ENCODE measurements at places on chromosomes 5 and 9. TPM values are rescaled to one million over a fixed set of nuclear protein-coding genes. Genes with fewer than 3 reads are reported as not detected.

The BSPRY gene
- 7.5 TPM for total RNA-seq

The SCGB3A2 gene
- total RNA-seq = not detected

The DBH gene
- total RNA-seq = 0.11 TPM

The CCL21 gene
- total RNA-seq = 16.9 TPM

The C5orf63 gene
- total RNA-seq = 9.1 TPM

The DPYSL3 gene
- total RNA-seq = 283 TPM

The SMIM33 gene
- not detected for total RNA-seq

The ZNF883 gene
- 18.9 TPM for total RNA-seq

The SNCB gene
- total RNA-seq = 10.1 TPM

All from camera-type eye (tissue), 1 donor.